ENCODE measurements at places on chromosomes 11 and 22.
A peak's percentile ranks its signal among the peaks of the same experiment; 100 is the strongest.

GRCh38 chr22:30643055-30643875 lies 7.7 kb downstream of the SLC35E4 start:
- no peak for DNase-seq

GRCh38 chr22:50572965-50573364 lies 5.3 kb downstream of the CPT1B start:
- DNase-seq, result no peak

DNA sequence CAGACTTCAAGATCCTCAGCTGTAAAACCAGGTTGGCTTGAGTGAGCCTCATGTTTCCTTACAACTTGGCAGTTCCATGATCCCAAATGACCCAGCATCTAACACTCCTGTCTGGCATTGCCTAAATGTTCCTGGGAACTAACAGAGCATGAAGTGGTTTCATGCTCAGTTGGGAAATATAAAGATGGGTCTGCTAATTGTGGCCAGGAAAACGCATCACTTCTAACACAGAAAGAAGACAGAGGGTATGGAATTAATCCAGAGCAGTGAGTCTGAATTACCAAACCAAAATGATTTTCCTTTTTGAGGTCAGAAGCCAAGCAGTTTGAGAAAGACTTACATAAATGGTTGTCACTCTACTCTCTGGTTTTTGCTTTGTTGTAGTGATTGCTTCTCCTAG lies 60.5 kb upstream of the MMP13 start:
- DNase-seq, result no peak

DNA sequence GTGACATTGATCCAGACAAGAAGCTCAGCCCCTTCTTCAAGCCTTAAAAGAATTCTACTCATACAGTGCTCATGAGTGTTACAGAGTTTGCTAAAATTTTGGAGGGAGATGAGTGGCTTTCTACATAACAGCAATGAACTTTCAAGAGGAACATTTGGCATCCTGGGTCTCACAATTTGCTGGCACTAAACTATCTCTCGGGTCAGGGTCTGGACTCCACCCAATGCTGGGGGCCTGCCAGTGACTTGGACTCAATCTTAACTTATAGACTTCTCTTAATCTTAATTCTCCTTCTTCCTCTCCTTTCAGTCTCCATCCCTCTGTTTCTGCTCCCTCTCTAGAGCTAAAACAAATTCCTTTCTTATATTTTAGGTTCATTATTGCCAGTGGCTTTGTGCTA lies 317.9 kb downstream of the TMEM135 start:
- no peak for DNase-seq

GRCh38 chr11:122271137-122271536 lies 155.1 kb upstream of the BLID start:
- DNase-seq, result no peak

DNA sequence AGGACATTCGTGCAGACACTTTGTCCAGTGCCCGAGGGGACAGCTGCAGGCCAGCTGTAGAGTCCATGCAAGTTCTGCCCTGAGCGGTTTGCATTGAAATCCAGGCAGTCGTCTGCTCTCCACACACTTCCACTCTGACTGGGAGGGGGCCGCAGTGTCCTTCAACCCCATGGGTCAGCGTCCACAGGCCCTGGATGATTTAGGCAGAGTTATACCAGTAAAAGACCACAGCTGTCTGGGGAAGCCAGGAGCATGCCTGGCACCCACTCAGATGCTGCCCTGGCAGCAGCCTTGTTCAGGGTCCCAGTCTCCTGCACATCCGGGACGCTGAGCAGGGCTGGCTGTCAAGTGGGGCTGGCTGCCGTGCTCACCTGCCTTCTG lies 26.5 kb downstream of the KRTAP5-5 start:
- peak; percentile 74 for DNase-seq

DNA sequence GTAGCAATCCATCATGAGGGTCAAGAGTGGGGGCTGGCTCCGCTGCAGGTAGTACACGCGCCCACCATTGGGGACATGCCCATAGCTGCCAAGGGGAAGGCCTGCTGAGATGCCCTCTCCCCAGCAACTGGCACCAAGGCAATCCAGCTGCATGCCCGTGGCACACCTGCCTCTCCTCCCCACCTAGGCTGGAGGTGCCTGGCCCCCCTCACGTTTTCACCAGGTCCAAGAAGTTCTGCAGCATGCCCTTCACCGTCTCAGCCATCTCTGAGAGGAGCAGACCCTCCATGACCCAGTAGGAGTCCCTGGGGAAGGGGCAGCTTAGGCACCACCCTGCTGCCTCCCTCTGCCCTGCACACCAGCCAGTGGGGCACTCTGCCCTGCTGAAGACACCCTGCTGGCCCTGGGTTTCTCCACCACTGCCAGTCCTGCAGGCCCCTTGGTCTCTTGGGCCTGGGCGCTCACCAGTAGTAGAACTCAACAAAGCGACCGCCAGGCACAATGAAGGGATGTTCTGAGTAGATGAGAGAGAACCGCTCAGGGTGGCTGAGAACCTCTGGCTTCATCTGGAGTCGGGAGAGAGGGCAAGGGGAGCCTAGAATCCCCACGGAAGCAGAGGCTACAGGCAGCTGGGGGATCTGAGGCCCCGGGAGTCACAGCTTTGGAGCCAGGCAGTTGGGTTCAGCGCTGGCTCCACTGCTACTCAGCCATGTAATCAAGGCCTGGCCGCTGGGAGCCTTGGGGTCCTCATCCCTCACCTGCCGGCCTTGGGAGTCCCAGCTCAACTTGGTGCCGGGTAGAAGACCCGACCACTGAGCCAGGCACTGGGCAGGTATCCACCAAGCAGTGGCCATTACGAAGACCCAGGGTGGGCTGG lies 17.8 kb downstream of the TREH start:
- peak; percentile 78 for DNase-seq

GRCh38 chr11:119263352-119263940 lies 53.5 kb downstream of the MCAM start:
- DNase-seq, result no peak

DNA sequence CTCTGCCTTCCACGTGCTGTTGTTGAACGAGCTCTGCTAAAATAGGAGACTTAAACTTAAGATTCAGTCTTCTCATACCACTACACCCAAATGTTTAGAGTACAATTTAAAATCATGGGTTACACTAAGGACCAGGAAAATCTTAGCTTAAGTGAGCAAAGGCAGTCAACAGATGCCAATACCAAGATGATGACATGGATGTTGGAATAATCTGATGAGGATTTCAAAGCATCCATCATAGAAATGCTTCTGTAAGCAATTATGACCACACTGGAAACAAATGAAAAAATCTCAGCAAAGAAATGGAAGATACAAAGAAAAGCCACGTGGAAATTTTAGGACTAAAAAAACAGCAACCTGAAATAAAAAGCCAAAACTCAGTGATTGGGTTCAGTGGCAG lies 109.8 kb downstream of the ATXN10 start:
- DNase-seq, result no peak
